ENCODE measurements at places on chromosomes 6 and 20. TPM values are rescaled to one million over a fixed set of nuclear protein-coding genes. Genes with fewer than 3 reads are reported as not detected.

TSBP1 gene
- not detected for total RNA-seq

HTR1B gene
- total RNA-seq = 0.18 TPM

ROS1 gene
- 0.13 TPM for total RNA-seq

ZBP1 gene
- total RNA-seq = not detected

SLC22A16 gene
- total RNA-seq = not detected

NEDD9 gene
- 40.6 TPM for total RNA-seq

COL19A1 gene
- not detected for total RNA-seq

MTFR2 gene
- total RNA-seq = 12.8 TPM

SIRT5 gene
- total RNA-seq = 3.9 TPM

PNLDC1 gene
- total RNA-seq = 0.06 TPM

ERVFRD-1 gene
- not detected for total RNA-seq

SSTR4 gene
- total RNA-seq = 0.12 TPM

MLN gene
- not detected for total RNA-seq

PKIB gene
- 0.78 TPM for total RNA-seq

MYLK2 gene
- total RNA-seq = 0.35 TPM

FAM209B gene
- 0.48 TPM for total RNA-seq

HLA-DRB1 gene
- total RNA-seq = not detected

SLC22A23 gene
- 10.3 TPM for total RNA-seq

SLC26A8 gene
- total RNA-seq = not detected

SEMG1 gene
- total RNA-seq = not detected

IPCEF1 gene
- 0.16 TPM for total RNA-seq

HS3ST5 gene
- not detected for total RNA-seq

LMBRD1 gene
- 10.1 TPM for total RNA-seq

ASF1A gene
- 10.9 TPM for total RNA-seq

PGC gene
- total RNA-seq = not detected

ZNF391 gene
- total RNA-seq = 0.23 TPM

RNASET2 gene
- 13.2 TPM for total RNA-seq

VPS52 gene
- total RNA-seq = 20.3 TPM

DEFB132 gene
- not detected for total RNA-seq

DIDO1 gene
- 20.3 TPM for total RNA-seq

HLA-DOB gene
- 0.19 TPM for total RNA-seq

TTBK1 gene
- 0.05 TPM for total RNA-seq

PROCR gene
- 134 TPM for total RNA-seq

LST1 gene
- not detected for total RNA-seq

LY6G6C gene
- not detected for total RNA-seq

ADGRF1 gene
- total RNA-seq = 0.16 TPM

IGF2R gene
- 33.4 TPM for total RNA-seq

SLC12A5 gene
- total RNA-seq = 15.1 TPM

TGM2 gene
- 496 TPM for total RNA-seq

CD93 gene
- not detected for total RNA-seq

ABT1 gene
- total RNA-seq = 13.9 TPM

ARID1B gene
- total RNA-seq = 13.7 TPM

ABCF1 gene
- total RNA-seq = 53.7 TPM

OOEP gene
- total RNA-seq = not detected

KIF25 gene
- not detected for total RNA-seq

CDSN gene
- not detected for total RNA-seq

TMC2 gene
- total RNA-seq = not detected

TPX2 gene
- 98.2 TPM for total RNA-seq

HLA-DQB1 gene
- not detected for total RNA-seq

DEFB124 gene
- total RNA-seq = not detected

COL11A2 gene
- 0.92 TPM for total RNA-seq

SIGLEC1 gene
- total RNA-seq = 0.02 TPM

GPLD1 gene
- total RNA-seq = 1.3 TPM

CRIP3 gene
- total RNA-seq = 1.1 TPM

RPS18 gene
- total RNA-seq = 2,485 TPM

FOXS1 gene
- 0.52 TPM for total RNA-seq

UFL1 gene
- 5.5 TPM for total RNA-seq
